ENCODE measurements at places on chromosomes 2 and 18.

- DNase-seq: no peak
Measured at GRCh38 chr2:69637923-69638322, 5.6 kb downstream of the AAK1 start.

GRCh38 chr2:37554155-37554510 is 117.3 kb downstream of the CDC42EP3 start:
- no peak for DNase-seq

DNA sequence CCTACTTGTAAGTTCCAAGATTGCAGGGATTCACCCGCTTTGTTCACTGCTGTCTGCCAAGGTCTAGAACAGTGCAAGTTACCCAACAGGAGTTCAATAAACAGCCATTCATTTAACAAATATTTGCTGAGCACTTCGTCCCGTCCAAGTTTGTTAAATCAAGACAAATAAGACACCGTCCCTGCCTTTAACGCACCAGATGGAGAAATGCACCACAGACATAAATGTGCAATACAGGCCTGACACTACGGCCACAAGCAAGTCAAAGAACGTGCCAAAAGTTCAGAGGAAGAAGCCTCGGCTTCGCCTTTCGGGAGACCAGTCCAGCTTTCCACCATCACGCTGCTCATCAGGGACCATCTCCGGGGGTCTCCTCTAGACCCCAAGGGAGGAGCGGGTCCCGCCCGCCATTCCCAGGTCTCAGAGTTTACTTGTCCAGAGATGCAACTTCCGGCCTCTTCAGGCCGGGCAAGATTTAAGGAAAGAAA is 429 bp downstream of the C2orf76 start:
- DNase-seq: no peak

GRCh38 chr2:5328826-5329225 is 363.4 kb upstream of the SOX11 start:
- DNase-seq: no peak

DNA sequence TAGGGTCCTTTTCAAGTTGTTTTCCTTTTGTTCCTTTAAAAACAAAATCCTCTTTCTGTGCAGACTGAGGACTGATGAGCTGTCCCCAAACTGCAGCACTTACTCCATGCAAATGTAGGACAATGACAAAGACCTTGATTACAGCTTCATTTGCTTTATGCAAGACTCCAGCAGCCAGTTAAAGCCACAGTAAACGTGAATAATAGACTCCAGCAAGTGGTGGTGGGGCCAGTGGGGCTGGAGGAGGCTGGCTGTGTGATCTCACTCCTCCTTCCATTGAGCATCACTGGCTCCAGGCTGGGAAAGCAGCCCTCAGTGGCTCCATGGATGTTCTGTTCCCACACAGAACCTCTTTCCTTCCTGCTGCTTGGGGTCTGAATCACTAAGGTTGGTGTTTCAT is 306.0 kb upstream of the CELF4 start:
- no peak for DNase-seq

DNA sequence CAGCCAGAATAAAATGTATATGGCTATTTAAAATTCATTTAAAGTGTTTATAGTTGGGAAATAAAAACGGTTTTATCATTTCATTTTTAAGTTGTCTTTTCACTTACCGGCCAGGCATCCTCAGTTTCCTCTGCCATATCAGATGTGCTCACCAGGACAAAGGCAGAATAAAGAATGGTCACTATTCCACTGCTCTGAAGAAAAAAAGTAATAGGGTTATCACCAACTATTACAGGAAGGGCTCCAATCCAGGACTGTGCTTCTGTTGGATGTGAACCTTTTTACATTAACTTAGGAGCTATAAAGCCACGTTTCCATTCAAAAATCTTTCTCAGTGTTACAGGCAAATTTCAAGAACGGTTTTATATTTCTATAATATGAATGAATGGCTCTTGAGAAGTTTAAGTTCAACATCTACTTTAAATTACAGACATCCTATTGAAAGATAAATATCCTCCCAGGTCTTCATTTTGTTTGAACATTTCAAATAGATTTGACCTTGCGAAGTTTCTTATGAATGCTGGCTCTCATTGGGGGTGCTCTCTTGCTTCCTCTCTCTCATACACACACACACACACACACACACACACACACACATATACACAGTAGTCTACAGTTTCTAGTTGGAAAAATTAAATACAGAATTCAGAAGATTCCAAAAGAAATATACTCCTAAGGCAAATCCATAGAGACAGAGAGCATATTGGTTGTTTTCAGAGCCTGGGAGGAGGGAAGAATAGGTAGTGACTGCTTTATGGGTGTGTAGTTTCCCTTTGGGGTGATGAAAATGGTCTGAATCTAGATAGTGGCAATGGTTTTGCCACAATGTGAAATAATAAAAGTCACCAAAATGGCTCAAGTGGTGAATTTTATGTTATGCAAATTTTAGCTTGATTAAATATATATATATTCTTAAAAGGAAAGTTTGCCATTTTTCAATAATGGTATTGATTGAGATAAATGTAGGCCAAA is 2.9 kb upstream of the SLC40A1 start:
- DNase-seq: no peak

All from heart right ventricle (tissue), 16 donors.